Liver (tissue), 10 donors: ENCODE measurements at places on chromosomes 3 and 15. TPM values are rescaled to one million over a fixed set of nuclear protein-coding genes. Genes with fewer than 3 reads are reported as not detected.
A peak's percentile ranks its signal among the peaks of the same experiment; 100 is the strongest.

DNA sequence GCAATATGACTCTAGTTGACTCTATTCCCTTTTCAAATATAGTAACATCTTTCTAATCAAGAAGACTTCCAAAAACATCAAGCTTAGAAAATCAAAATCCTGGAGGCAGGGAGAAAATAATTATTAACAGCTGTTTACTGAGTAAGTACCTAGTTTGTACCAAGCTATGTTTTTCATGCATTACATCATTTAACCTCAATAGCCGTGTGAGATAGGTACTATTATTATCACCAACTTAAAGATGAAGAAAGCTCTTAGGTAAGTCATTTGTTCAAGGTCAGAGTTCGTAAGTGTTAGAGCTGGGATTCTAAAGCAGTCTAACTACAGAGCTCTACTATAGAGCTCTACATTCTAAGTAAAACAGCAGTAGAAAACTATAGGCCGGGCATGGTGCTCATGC lies 41.6 kb downstream of the GSK3B start:
- H3K36me3 ChIP-seq, result no peaks in the 10 kb centered on the region
- H3K27me3 ChIP-seq, result no peaks in the 10 kb centered on the region
- no peak for DNase-seq

MEIS2 gene
- total RNA-seq, result 10.9 TPM

DNA sequence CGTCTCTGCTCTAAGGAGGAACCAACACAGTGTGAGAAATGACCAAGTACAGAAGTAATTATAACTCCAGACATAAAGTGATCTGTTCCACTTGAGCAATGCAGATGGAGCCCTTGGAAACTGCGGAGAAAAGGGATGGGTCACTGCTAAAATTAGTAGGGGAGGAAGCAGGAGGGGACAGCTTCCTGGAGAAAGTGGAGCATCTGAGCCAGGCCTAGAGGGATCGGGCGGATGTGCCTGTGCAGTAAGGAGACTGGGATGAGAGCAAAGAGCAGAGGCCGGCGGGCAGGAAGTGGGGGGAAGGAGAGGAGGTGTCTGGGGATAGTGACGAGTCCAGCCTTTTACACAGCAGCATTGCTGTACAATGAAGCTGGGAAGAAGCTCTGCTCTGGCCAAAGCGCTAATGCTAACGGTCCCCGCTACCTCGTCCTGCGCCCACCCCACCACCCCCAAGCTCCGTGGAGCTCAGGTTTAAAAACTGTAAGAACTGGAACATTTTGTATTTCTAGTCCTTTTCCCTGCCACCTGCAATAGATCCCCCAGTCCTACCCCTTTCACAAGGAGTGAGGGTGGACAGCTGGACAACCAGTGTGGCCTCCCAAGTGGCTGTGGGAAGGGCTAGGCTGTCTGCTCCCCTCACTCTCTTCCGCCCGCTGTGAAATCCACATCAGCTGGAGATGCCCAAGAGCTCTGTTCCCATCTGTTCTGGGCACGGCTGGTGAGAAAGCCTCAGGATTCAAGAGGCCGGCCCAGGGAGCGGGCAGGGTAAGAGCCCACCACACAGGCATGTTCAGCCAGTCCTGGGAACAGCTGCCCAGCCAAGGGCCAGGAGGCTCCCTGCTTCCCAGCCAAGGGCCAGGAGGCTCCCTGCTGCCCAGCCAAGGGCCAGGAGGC lies 53.0 kb upstream of the HES1 start:
- no peaks in the 10 kb centered on the region for H3K36me3 ChIP-seq
- no peak overlapping the region for H3K4me3 ChIP-seq
- H3K27ac ChIP-seq, result peak overlapping the region; percentile 50
- H3K4me1 ChIP-seq, result no peaks in the 10 kb centered on the region
- no peak for DNase-seq
- no peaks in the 10 kb centered on the region for H3K27me3 ChIP-seq

DNA sequence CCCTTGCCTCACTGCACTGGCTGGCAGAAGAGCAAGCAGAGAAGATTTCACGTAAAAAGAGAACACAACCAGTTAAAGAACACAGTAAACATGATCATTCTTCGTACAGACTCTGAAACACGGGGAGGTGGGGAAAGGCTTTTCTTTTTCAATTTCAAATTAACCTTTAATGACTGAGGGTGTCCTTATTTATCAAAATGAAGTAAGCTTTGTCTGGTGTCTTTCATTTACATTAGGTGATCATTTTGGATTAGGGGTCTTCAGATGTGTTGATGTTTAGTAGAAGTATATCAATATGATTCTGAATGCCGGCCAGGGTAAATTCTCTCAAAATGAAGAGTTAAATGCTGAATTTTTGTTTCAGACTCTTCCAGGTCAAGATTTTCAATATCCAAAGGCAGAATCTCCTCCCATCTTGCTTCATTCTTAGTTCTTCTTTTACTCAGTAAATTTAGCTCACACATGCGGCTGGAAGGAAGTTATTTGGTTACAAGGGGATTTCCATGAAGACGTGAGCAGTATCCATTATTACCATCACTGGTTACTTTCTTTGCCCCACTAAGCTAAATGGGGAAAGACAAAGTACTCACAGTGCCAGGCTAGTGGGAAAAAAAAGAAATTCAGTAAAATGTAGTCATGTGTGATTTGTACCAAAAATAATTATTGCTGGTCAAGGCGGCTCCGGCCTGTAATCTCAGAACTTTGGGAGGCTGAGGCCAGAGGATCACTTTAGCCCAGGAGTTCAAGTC lies 272.2 kb upstream of the NR2F2 start:
- H3K27me3 ChIP-seq, result no peaks in the 10 kb centered on the region
- no peak for DNase-seq
- no peak overlapping the region for H3K27ac ChIP-seq
- H3K4me3 ChIP-seq, result no peak overlapping the region
- no peaks in the 10 kb centered on the region for H3K36me3 ChIP-seq

CSPG5 gene
- total RNA-seq, result 0.33 TPM

DNA sequence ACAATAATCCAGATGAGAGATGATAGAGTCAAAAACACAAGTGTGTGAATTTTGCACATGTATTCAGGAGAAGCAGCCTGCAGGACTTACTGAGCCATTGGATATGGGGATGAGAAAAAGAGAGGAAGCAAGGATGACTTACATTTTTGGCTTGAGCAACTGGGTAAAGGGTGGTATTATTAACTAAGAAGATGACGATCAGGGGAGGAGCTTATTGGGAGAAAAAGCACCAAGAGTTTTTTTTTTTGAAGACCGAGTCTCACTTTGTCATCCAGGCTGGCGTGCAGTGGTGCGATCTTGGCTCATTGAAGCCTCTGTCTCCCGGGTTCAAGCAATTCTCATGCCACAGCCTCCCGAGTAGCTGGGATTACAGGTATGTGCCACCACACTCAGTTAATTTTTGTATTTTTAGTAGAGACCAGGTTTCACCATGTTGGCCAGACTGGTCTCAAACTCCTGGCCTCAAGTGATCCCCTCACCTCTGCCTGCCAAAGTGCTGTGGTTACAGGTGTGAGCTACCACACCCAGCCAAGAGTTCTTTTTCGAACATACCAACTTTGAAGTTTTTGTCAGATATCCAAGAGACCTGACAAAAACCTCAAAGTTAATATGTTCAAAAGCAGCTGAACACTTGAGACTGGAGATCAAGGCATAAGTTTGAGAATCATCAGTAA lies 14.8 kb upstream of the SH3BP5 start:
- H3K27ac ChIP-seq, result no peak overlapping the region
- no peaks in the 10 kb centered on the region for H3K36me3 ChIP-seq
- H3K27me3 ChIP-seq, result no peaks in the 10 kb centered on the region
- no peak overlapping the region for H3K4me3 ChIP-seq
- no peaks in the 10 kb centered on the region for H3K4me1 ChIP-seq

DNA sequence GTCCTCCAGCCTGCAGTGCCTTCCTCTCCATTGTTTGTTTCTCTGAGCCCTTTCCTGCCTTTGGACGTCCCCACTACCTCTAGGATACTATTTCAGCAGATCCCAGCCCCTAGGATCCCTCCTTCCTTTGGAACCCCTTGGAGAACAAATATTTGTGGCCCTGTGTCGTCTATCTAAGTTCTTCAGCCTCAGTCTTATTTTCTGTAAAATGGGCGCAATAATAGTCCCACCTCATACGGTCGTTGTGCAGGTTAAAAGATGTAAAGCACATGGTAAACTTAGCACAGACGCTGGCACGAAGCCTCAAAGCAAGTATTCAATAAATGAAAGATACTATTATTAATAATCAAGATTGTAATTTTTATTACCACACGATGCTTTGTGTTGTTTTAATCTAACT lies 122.0 kb downstream of the SV2B start:
- H3K27me3 ChIP-seq, result no peaks in the 10 kb centered on the region
- H3K36me3 ChIP-seq, result no peaks in the 10 kb centered on the region
- H3K4me3 ChIP-seq, result no peak overlapping the region
- DNase-seq, result no peak
- H3K27ac ChIP-seq, result no peak overlapping the region
- H3K4me1 ChIP-seq, result no peaks in the 10 kb centered on the region

- H3K36me3 ChIP-seq, result no peaks in the 10 kb centered on the region
- H3K27me3 ChIP-seq, result no peaks in the 10 kb centered on the region
- H3K4me1 ChIP-seq, result no peaks in the 10 kb centered on the region
- no peak overlapping the region for H3K27ac ChIP-seq
- DNase-seq, result no peak
- H3K4me3 ChIP-seq, result no peak overlapping the region
These were observed 85.6 kb upstream of the TTC14 start for GRCh38 chr3:180516368-180516767.

- DNase-seq, result no peak
- no peak overlapping the region for H3K4me3 ChIP-seq
- peaks cover 12% of the 10 kb centered on the region for H3K4me1 ChIP-seq
- no peaks in the 10 kb centered on the region for H3K27me3 ChIP-seq
These were observed 36.3 kb upstream of the SGO1 start for GRCh38 chr3:20222274-20222673.

- H3K4me1 ChIP-seq, result no peaks in the 10 kb centered on the region
- DNase-seq, result no peak
- no peaks in the 10 kb centered on the region for H3K27me3 ChIP-seq
- H3K36me3 ChIP-seq, result no peaks in the 10 kb centered on the region
- no peak overlapping the region for H3K4me3 ChIP-seq
- H3K27ac ChIP-seq, result no peak overlapping the region
These were observed 377.1 kb upstream of the TPM1 start for GRCh38 chr15:62665449-62665848.

HSPBAP1 gene
- total RNA-seq, result 3.7 TPM

NPHP3 gene
- 19.7 TPM for total RNA-seq

DNA sequence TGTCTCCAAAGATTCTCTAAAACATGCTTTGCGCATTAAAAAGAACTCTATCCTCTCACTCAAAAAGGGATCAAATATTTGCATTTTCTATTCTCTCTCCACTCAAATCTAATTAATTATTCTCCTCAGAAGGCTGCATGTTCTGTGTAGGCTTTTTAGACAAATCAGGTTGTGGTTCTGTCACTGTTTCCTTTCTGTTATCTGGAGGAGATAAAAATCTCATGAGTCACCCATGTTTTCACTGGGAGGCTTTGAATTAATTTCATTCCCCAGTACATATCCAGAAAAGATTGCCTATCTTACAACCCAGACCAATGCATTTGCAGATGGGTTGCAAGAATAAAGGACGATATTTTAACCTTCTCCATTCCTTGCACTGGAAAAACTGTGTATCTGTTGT lies 446.5 kb downstream of the GRM7 start:
- no peak overlapping the region for H3K27ac ChIP-seq
- no peaks in the 10 kb centered on the region for H3K27me3 ChIP-seq
- H3K36me3 ChIP-seq, result no peaks in the 10 kb centered on the region
- no peaks in the 10 kb centered on the region for H3K4me1 ChIP-seq

GRCh38 chr3:56137415-56137814 lies 330.9 kb downstream of the ERC2 start:
- H3K27me3 ChIP-seq, result no peaks in the 10 kb centered on the region
- no peak for DNase-seq
- no peak overlapping the region for H3K4me3 ChIP-seq
- no peak overlapping the region for H3K27ac ChIP-seq
- no peaks in the 10 kb centered on the region for H3K4me1 ChIP-seq

- no peak overlapping the region for H3K27ac ChIP-seq
- H3K27me3 ChIP-seq, result no peaks in the 10 kb centered on the region
- no peak for DNase-seq
- H3K36me3 ChIP-seq, result no peaks in the 10 kb centered on the region
These were observed 844.5 kb downstream of the TBL1XR1 start for GRCh38 chr3:176352716-176353334.

ZPLD1 gene
- total RNA-seq, result 0.08 TPM

- no peaks in the 10 kb centered on the region for H3K36me3 ChIP-seq
- H3K4me3 ChIP-seq, result no peak overlapping the region
- H3K27ac ChIP-seq, result no peak overlapping the region
- no peaks in the 10 kb centered on the region for H3K4me1 ChIP-seq
- no peak for DNase-seq
These were observed 5.8 kb downstream of the ZNF80 start for GRCh38 chr3:114231616-114232015.

GRCh38 chr3:162491952-162492351 lies 995.3 kb downstream of the OTOL1 start:
- no peak overlapping the region for H3K4me3 ChIP-seq
- H3K36me3 ChIP-seq, result no peaks in the 10 kb centered on the region
- no peaks in the 10 kb centered on the region for H3K4me1 ChIP-seq

PTPRG gene
- total RNA-seq, result 35.6 TPM

DNA sequence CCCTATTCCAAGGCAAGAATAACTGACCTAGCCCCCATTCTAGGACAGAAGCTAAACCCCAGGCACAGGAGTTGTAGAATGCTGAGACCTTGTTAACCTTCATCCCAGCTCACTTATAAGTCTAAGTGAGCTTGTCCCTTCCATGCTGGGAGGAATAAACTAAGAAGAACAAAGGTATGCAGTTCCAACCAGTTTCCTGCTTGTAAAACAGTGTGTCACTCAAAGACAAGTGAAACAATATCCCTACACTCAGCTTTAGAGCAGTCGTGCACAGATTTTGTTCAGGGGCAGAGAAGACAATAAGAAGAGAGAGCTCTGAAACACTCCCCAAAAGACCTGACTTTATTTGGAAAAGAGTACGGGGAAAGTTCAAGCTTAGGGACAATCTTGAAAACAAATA lies 292.1 kb downstream of the CGGBP1 start:
- H3K36me3 ChIP-seq, result no peaks in the 10 kb centered on the region
- no peak for DNase-seq
- H3K4me3 ChIP-seq, result no peak overlapping the region

- no peak overlapping the region for H3K4me3 ChIP-seq
- H3K27ac ChIP-seq, result no peak overlapping the region
- no peaks in the 10 kb centered on the region for H3K4me1 ChIP-seq
- DNase-seq, result no peak
- H3K27me3 ChIP-seq, result no peaks in the 10 kb centered on the region
These were observed 38.9 kb upstream of the KIF23 start for GRCh38 chr15:69375151-69375790.
